M059J (cell line): ENCODE measurements at places on chromosomes 3 and 15.

DNA sequence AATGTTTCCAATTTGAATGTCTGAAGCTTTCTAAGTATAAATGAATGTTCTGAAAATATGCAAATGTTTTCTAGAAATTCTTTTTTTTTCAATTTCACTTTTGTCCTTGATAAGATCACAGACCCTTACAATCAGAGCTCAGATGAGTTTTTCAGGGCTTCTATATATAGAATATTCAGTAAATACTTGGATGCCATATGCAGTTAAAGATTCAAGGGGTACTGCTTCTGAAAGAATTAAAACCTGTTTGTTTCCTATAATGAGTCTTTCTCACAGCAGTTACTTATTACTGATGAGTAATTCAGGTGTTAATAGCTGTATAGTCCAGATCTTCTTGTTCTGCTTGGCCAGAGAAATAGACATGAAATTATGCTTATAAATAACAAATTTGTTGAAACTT, 812.6 kb downstream of the ZPLD1 start:
- DNase-seq, result no peak

- DNase-seq, result no peak
Measured at GRCh38 chr3:41222501-41222900, 23.2 kb downstream of the CTNNB1 start.

DNA sequence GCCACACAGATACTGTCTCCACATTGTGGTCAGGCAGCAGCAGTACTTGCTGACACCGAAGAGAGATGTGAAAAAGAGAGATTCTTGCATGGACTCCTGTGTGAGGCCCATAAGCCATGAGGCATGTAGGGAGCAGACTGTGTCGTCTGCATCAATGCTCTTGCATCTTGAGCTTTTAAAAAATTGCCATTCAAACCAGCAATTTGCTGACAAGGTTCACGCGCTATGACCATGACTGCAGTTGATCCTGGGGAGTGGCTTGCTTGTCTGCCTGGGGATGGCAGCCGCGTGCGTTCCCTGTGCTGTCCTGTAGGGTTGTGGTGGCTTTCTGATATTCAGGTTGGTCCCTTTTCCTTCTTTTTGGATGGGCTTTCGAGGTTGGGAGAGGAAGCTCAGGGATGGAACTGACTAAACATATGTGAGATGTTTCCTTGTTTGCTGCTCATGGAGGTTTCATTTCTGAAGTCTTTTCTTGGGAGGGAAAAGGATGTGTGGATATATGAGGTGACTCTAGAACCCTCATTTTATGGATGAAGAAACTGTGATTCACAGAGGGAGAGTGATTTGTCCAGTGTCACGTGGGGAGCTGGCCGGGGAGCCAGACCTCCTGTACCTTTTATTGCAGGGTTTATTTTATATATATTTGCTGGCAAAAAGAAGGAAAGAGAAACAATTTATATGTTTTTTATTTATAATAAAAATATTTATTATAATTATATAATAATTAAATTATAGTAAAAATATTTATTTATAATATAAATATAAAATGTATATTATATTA, 48.6 kb downstream of the LPP start:
- DNase-seq, result no peak

DNA sequence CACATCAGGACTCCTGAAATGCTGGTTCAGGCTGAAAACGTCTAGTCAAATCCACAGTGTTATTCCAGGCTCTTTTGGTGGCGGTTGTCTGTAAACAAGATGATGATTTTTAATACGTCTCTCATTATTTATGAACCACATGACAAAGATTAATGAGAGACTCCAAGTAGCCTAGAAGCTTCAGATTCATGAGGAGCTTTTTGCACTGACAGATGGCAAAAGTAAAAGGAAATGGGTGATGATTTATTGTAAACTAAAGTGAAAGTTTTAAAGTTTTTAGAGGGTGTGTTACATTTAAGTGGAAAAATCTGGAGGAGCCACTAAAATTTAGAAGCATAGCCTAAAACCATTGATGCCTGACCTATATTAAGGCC, 77.0 kb downstream of the BBX start:
- DNase-seq, result no peak

GRCh38 chr15:59595434-59595915, 16.1 kb upstream of the GCNT3 start:
- no peak for DNase-seq

- no peak for DNase-seq
Measured at GRCh38 chr3:62923066-62923465, 47.9 kb upstream of the CADPS start.

GRCh38 chr3:195151866-195152541, 119.0 kb downstream of the XXYLT1 start:
- peak; percentile 83 for DNase-seq

DNA sequence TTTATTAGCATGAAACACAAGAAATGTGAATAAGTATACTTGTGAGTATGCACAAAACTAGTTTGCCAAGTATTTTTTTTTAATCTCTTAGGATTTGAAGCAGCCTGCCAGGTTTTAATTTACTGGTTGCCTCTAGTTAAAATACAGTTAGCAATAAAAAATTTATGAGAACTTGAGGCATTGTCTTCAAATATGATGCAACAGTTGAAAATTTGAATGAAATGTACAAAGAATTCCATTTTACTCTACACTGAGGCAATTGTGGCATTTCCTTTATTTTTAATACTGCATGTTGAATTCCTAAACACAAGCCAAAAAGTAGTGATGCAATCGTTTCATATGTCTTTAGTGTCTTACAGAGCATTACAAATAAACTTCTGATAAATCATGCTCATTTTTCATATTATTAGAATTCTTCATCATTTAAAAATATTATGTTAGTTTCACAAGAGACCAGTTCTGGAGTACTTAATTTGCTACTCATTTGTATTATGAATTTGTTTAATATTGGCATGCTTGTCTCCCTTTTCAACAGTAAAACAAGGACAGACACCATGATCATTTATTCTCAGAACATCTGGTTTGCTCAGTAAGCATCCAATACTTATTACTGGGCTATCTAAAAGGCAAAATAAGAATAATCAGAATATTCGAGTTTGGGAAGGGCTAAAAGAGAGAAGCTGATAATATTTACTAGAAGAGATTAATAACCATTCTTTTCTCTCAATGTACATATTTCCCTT, 124.8 kb upstream of the PTX3 start:
- DNase-seq, result peak; percentile 85
